Stimulated activated CD8-positive, alpha-beta memory T cell treated with anti-CD3 and anti-CD28 coated beads, Interleukin-12 subunit alpha, Interleukin-12 subunit beta, amount 100 ng/mL, for 4 hours (primary cell): ENCODE measurements at places on chromosomes 2 and 18.

GRCh38 chr2:223633656-223634055 lies 31.5 kb upstream of the SCG2 start:
- no peak for DNase-seq

- no peak for DNase-seq
Observed at GRCh38 chr2:192196421-192197194, 1.9 kb upstream of the TMEFF2 start.

DNA sequence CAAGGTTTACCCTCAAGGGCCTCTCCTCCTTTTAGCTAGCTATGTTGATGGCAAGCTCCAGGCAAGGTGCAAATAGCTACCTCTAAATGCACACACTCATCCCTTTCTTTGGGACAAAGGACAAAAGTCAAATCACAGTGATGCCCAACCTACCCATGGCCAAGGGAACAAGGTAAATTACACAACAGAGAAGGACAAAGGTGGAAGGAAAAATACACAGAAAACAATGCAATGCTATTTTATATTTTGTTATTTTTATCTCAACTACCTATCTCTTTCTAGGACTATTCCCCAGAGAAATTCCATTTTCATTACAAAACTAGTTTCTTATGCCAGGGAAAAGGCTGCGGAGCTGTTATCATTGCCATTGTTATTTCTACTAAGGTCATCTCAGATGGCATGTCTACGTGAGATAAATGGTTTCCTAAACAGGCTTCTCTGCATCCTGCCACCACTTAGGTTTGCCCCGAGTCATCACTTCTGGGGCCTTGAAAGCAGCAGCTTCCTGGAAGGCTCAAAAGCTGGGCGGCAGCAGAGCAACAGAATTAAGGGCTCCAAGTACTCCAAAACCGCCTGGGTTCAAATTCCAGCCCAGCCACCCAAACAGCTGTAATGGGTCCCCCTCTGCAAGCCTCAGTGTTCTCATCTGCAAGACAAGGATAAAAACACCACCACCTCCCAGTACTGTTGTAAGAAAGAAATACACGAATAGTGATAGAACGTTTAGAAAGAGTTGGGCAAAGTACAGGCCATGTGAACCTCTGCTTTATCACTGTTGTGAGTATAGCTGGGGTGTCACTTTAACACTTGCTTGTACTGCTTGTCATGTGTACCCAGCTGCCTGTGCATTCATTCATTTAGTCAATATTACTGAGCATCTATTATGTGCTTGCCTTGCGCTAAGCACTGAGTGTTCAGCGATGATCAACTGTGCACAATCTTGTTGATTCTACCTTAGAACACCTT lies 20.9 kb downstream of the BCL2 start:
- DNase-seq: no peak

- DNase-seq: no peak
Observed at GRCh38 chr2:46801731-46802664, 113.6 kb downstream of the MCFD2 start.

GRCh38 chr2:204108781-204109295 lies 172.3 kb downstream of the ICOS start:
- no peak for DNase-seq

GRCh38 chr2:160666154-160667060 lies 172.8 kb upstream of the RBMS1 start:
- DNase-seq: no peak

- no peak for DNase-seq
Observed at GRCh38 chr2:5472673-5473072, 219.5 kb upstream of the SOX11 start.

DNA sequence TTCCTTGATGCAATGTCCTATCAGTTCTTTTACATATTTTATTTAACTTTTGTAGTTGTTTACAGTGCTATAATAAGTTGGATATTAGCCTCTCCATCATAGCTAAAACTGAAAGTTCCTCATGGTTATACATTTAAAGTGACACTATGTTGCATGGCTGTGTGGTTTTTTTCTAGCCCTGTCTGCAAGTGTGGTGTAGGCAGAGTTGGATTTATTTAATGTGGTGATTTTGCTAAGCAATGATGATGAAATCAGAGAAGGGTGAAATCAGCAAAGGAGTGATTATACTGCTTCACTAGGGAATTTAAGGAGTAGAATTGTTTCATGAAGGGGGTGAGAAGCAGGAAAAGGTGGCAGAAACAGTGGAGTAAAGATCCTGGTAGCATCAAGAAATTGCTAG lies 18.3 kb upstream of the ENOSF1 start:
- no peak for DNase-seq

- DNase-seq: no peak
Observed at GRCh38 chr2:203261326-203262159, 22.7 kb downstream of the CYP20A1 start.

DNA sequence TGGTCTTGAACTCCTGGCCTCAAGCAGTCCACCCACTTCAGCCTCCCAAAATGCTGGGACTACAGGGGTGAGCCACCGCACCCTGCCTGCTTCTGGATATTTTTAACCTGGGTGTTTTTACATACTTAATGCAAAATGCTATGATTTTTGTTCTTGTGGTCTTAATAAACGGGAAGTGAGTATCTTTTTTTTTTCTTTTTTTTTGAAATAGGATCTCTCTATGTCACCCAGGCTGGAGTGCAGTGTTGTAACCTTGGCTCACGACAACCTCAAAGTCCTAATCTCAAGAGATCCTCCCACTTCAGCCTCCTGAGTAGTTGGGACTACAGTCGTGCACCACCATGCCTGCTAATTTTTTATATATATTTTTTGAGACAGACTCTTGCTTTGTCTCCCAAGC lies 19.2 kb upstream of the ASXL2 start:
- no peak for DNase-seq

GRCh38 chr2:97011977-97012569 lies 25.7 kb upstream of the FAM178B start:
- DNase-seq: no peak

- no peak for DNase-seq
Observed at GRCh38 chr18:27120246-27120645, 64.9 kb downstream of the CHST9 start.

- DNase-seq: no peak
Observed at GRCh38 chr18:37532917-37533316, 32.7 kb downstream of the CELF4 start.
